SJCRH30 (cell line): ENCODE measurements at places on chromosomes 5 and 9.

- no peak for DNase-seq
Measured at GRCh38 chr9:81578606-81579005, 110.7 kb downstream of the TLE1 start.

GRCh38 chr9:26947736-26948135 lies 694 bp upstream of the PLAA start:
- DNase-seq, result peak; percentile 16

DNA sequence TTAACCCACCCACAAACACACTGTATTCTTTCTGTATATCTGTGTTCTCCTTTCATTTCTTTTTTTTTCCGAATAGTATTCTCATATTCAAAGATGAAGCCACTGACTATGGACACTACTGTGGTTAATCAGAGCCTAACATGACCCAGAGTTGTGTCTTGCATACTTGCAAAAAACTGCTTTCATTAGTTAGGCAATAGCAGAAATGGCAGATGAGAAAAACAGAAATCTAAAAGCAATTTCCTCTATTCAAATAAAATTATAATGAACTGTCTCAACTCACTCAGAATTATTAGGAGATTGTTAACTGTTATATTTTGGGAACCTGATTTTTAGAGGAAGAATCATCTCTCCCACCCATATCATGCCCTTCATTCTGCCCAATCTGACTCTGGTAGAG lies 45.9 kb downstream of the FREM1 start:
- DNase-seq, result no peak

GRCh38 chr5:137575211-137575610 lies 76.1 kb upstream of the SPOCK1 start:
- DNase-seq, result no peak

- DNase-seq, result peak; percentile 23
Measured at GRCh38 chr9:95197692-95198271, 119.7 kb downstream of the FANCC start.

GRCh38 chr5:15598294-15598902 lies 98.4 kb downstream of the FBXL7 start:
- DNase-seq, result peak; percentile 11

DNA sequence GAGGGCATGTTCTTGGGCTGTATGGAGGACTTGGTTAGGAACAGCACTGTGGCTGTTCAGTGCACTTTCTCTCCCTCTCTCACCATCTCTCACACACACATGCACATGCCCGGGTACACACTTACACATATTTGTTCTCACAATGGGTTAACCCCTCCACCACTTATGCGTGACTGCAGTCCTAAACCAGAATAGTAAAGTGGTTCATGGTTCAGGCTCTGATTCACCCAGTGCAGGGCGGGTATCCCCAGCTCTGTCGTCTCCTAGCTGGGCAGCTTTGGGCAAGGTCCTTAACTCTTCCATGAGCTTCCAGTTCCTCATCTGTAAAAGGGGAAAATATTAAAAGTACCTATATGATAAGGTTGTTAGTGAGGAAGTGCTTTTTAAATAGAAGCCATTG lies 45.3 kb upstream of the GALNT10 start:
- DNase-seq, result no peak

GRCh38 chr5:178642351-178642909 lies 15.6 kb upstream of the CLK4 start:
- peak; percentile 94 for DNase-seq

- DNase-seq, result no peak
Measured at GRCh38 chr5:69078921-69079540, 14.8 kb upstream of the SLC30A5 start.

DNA sequence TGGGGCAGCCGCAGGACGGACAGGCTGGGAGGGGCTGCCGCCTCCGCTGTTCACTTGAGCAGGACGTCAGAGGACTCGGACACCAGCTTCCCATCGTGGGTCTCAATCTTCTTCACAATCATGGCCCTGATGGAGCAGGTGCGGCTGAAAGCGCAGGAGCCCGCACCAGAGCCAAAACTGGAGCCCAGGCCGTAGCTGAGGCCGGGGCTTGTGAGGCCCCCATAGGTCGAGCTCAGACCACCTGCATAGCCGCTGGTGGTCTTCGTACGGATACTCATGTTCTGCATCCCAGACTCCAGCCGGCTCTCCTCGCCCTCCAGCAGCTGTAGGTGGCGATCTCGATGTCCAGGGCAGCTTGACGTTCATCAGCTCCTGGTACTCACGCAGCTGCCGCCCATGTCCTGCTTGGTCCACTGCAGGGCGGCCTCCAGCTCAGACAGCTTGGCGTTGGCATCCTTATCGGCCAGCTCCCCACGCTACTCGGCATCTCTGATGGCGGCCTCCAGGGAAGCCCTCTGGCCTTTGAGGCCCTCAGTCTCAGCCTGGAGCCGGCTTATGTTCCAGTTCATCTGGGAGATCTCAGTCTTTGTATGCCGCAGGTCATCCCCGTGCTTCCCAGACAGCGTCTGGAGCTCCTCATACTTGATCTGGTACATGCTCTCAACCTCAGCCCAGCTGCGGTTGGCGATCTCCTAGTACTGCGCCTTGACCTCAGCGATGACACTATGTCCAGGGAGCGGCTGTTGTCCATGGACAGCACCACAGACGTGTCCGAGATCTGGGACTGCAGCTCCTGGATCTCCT lies 43.7 kb upstream of the DEPDC1B start:
- DNase-seq, result no peak

DNA sequence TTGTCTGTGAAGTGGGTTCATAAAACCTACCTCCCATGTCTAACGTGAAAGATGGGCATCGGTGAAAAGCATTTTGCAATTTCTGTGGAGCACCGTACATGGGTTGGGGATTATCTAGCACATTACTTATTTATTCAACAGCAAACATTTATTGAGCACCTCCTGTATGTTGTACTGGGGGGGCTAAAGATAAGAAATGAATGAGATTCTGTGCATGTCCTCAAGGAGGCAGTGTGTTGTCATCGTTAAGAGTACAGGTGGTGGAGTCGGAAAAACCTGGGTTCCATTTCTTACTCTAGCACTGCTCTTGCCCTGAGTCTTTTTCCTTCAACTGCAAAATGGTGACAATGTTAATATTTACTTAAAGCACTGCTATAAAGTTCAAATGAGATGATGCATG lies 30.4 kb upstream of the DENND1A start:
- no peak for DNase-seq

DNA sequence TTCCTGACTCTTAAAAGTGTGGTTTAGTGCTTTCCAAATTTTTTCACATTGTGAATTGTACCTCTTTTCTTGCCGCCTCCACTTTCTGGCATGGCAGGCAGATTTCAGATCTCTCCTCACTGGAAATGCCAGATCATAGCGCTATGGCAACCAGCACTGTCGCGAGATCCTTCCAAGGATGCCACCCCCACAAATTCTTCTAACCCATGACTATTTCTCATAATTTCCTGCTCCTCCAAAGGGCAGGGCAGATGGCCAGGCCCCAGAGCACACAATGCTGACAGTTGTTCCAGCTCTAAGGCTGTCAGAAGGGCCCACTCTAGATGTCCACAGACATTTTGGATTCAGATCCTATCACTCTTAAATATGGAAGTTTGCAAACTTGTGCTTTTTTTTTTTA lies 446.2 kb upstream of the RIOK2 start:
- DNase-seq, result no peak
